ENCODE measurements at places on chromosomes 6 and 20.

DNA sequence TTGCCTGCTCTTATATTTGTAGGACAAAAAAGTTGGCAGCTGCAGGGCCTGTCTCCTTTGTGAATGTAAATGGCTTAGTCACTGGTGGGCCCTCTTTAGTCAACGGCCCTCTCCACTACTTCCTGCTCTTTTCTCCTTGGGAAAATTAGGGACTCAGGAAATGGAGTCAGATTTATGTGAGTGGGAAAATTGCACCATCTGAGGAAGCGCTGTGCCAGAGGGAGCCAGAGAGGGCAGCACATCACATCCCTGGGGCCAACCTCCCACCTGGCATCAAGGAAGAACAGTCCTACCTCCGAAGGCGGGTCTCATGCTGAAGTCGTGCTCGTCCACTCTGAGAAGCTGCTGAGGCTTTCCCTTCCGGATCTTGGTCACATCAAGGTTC is 15.6 kb downstream of the GABRR2 start:
- no peak for DNase-seq

- no peak for DNase-seq
These were observed at the start of gene RSPH9 for GRCh38 chr6:43644940-43645612. RSPH9 (plus strand) TSS chr6:43645036; CDS start chr6:43645099, 63 bp downstream.

DNA sequence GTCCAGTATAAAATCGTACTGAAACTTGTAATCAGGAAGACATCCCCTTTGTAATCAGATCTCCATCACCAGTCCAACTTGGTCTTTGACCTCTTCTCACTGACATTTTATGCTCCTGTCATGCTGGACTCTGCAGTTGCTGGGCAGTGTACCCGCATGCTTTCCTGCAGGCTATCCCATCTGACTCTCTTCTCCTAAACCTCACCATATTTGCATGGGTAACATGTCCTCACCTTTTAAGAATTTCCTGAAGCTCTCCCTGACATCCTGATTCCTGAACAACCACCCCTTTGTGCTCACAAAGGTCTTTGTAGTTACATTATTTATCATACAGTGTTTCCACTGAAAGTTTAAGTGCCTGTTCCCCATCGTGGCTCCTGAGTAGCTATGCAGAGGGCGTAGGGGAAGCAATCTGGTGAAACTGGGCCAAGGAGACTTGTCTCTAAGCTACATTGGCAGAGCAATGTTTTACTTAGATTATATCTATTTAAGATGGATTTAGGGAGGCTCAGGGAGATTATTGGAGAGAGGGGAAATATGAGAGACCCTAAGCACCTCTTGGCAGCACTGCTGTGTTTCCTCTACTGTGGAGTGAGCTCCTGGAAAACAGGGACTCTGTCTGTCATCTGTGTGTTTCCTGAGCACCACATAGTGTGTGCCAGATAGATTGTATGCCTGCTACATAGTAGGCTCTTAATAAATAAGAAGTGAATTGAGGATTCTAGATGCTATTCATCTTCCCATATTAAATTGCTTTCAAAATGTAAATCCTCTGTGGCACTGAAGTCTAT is 124.0 kb downstream of the LAMA2 start:
- no peak for DNase-seq

DNA sequence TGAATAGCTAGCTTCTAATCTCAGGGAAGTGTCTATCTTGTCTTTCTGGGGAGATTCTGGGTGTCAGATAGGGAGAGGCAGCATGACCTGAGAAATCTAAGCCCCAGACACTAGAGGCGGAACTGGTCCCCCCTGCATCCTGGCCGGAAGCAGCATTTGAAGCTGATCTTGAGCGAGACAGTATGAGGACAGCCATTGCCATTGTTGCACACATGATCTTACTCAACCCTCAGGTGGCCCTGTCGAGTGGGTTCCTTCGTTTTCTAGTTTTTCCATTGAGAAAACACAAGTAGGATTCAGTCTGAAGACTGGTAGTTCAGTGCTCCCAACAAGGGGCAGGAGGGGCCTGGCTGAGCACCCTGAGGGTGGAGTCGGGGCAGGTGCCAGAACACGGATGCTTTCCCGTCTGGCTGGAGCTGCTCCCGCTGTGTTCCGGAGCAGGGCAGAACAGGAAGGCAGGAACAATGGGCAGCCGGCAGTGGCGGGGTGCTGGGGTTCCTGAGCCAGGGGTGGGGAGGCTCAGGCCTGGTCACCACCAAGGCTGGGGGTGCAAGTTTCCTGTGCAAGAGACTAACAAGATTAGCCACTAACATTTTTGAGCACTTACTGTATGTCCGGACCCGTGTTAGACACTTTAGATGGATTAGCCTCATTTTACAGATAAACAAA is 7.9 kb upstream of the SDCBP2 start:
- no peak for DNase-seq

- DNase-seq = no peak
These were observed 125.7 kb upstream of the ARID1B start for GRCh38 chr6:156651486-156651885.

DNA sequence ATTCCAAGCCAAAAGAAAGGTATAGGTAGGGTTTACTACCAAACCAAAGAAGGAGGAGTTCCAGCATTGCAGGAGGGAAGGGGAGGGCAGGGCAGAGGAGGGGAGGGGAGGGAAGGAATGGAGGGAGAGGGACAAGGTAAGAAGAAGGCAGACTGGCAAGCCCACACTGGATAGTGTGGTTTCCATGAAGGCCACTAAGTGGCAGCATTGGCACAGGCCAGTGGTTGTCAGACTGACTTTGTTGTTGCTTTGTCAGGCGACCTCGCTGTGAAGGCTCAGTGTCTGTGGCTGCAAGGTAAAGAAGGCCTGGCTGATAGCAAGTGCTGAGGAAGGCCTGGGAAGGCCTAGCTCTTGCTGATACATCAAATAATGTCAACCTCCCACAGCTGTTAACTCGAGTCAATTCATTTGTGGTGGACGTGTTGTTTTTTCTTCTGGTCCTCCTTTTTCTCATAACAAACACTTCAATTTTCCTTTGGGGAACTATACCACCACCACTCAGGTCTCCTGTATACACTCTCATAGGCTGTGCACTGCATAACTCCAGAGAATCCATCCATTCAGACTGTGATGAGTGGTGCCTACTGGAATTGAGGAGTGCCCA is 7.7 kb upstream of the ZNF334 start:
- DNase-seq = peak; percentile 55

- no peak for DNase-seq
These were observed 100.1 kb downstream of the TNFRSF21 start for GRCh38 chr6:47209632-47210031.

DNA sequence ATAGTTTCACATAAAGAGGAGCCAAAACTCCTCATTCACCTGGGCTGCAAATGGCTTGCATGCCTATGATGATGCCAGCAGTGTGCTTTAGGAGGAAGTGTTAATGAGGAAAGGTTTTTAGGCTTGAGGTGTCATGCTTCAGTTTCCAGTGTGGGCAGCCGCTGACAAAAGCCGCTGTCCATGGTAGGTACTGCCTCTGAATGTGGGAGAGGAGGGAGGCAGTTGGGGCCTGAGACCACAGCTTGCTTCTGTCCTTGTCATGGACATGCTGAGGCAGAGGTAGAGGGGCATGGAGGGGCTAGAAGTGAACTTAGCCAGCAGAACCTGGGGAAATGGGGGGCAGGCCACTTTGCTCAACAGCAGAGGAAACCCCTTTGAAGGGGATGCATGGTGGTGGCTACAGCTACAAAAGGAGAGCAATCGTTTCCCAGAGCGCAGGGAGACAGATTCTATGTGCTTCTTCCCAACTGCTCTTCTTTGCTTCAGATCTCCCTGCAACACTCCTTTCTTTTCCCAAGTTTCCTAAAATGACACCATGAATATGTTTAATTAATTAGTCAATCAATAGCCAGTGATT is 372.1 kb upstream of the CNR1 start:
- no peak for DNase-seq

DNA sequence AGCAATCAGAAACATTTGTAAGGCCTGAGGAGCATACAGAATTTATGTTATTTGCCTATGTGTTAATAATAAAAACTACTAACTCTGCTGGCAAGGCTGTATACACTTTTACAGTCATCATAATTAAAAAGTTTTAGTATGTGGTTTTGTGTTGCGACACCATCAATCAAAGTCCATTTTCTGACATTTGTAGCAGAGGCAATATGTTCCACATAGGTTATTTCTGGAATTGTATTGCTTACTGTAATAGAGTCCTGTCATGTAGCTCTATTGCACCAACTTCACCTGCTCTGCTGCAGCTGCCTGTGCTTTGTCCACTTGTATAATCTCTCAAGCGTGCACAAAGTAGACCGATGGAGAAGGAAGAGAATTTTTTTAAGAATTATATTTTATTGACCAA is 501.8 kb downstream of the HACE1 start:
- DNase-seq = peak; percentile 88

- DNase-seq = no peak
These were observed 27.7 kb downstream of the IL20RA start for GRCh38 chr6:137017081-137017480.

DNA sequence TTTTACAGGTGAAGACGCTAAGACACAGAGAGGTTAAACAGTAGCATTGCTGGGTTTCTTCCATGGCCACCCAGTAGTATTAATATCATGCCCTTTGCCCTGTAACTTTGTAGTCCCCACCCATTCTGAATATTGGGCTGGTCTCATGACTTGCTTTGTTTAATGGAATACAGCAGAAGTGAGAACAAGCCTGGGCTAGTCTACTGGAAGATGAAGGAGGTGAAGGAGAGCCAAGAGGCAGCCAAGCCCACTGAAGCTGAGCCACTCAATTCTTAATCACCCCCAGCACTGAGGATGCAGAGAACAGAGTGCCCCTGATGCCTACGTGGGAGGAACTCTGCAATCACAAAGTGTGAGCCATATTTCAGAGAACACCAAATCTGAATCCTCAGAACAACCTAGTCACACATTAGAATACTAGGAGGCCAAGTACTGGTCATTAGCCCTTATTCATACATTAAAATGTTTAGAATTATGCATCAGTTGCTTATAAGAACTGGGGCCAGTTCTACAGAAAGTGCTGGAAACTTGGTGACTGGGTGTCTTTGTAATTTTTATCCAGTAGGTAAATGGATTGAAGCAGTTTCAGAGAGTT is 270.1 kb upstream of the PRND start:
- DNase-seq = no peak

GRCh38 chr6:94005835-94006234 is 586.5 kb upstream of the EPHA7 start:
- DNase-seq = no peak

- no peak for DNase-seq
These were observed 82.0 kb downstream of the SLC22A3 start for GRCh38 chr6:160430203-160430602.

DNA sequence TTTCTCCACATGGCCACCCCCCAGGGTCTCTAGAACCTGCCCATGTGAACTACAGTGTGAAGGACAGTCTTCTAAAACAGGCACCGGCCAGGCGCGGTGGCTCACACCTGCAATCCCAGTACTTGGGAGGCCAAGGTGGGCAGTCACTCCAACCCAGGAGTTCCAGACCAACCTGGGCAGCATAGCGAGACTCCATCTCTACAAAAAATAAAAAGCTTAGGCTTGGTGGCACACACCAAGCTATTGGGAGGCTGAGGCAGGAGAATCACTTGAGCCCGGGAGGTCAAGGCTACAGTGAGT is 13.7 kb downstream of the ACSS1 start:
- DNase-seq = no peak

DNA sequence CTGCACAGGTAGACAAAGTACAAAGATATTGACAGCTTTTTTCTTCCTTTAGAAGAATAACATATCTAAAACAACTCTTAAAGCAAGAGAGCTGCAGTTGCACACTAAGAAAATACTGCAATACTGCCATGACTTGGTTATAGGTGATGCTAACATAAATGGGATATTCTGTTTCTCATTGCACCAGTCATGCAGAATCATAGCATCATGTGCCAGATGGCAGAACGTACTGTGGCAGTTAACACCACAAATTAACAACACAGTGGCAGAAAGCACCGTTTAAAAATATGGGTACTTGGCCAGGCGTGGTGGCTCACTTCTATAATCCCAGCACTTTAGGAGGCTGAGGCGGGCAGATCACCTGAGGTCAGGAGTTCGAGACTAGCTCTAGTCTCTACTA is 7.4 kb downstream of the ASXL1 start:
- DNase-seq = no peak

DNA sequence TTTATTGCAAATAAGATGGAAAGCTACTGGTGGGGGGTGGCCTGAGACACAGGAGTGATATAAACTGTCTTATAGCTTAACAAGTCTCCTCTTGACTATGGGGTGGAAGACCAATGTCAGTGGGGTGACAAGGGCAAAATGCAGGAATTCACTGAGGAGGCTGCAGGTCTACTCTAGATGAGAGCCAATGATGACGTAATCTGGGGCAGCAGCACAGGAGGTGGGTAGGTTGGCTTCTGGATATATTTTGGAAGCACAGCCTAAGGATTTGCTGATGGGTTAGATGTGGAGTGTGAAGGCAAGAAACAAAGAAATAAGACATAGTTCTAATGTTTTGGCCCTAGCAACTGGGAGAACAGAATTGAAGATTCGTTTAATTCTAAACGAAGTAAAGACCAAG is 253.2 kb downstream of the PTPRT start:
- no peak for DNase-seq
